ENCODE measurements at places on chromosomes 1 and 21.

GRCh38 chr1:240516069-240516468 is 95.9 kb downstream of the GREM2 start:
- no peak for DNase-seq

DNA sequence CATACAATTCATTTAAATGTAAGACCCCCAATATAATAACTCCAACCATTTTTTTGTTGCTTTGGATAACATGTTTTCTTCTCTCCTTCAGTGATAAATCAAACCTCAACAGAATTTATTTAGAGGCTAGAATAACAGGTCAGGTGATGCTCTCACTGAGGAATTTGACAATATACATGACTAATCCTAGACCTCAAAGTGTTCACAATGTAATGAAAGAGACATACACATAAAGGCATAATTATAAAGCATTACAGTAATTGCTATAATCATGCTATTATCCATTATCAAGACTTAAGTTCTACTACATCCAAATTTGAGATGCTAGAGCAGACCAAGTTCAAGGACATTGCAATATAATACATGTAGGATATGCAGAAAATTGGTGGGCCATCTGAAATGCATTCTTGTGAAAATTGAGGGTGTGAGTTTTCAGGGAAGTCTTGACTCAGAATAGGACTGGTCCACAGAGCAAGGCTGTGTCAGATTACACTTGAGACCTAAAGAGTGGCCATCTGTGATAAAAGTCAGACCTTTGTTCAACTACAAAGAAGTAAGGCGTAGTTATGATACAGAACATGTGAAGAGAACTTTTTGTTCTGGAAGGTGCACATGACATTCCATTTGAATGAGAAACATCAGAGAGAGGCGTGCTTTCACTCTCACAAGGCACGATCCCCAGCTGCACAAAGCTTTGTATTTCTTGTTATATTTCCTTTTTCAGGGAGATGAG is 45.5 kb downstream of the UTP25 start:
- DNase-seq, result no peak

DNA sequence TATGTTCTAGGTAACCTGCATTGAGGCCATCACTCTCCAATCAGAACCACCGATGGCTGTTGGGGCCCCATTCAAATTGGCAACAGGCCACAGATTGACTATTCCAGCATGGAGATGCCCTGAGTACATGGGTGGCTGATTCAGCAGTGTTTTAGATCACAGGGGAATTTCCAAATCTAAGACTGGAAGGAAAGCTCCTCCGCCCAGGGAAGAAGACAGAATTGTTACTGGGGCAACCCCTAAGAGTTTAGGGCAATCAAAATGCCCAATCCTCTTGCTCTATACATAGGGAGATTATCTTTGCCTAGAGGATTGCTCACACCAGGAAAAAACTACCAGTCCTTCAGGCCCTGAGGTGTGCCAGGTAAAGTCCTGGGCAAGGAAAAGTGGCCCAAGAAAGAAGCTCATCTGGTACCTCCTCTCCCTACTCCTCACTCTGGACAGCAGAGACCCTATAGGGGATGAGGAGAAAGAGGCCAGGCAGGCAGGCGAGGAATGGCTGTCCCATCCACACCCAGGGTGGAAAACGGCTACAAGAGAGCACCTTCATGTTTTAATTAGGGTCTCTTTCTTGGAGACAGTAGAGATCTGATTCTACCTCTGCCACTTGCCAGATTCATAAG is 5.8 kb downstream of the S100A8 start:
- no peak for DNase-seq

DNA sequence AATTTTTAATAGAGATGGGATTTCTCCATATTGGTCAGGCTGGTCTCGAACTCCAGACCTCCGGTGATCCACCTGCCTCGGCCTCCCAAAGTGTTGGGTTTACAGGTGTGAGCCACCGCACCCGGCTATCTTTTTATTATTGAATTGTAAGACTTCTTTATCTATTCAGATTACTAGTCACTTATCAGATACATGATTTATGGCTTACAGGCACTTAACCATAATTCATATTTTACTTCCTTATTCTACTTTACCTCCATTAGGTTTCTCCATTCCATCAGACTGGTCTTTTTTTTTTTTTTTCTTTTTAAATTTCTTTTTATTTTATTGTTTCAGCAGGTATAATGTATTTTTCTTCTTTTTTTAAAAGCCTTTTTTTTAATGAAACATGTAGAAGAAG is 4.4 kb downstream of the TMEM183A start:
- DNase-seq, result no peak

DNA sequence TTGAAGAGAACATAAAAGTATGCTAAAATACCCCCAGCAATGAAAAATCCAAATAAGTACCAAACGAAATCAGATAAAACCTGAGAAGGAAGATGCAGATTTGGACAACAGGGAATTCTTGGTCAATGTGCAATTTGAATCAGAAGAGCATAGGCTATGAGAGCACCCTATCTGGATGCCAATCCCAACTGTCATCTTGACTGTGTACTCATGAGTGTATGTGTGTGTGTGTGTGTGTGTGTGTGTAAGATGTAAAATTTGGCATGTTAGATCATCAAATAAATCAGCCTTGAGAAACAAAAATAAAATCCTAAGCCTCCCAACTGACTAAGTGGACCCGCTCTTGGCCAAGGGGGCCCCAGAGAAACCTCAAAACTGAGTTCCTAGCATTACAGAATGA is 18.0 kb upstream of the SPRR2G start:
- DNase-seq, result no peak

DNA sequence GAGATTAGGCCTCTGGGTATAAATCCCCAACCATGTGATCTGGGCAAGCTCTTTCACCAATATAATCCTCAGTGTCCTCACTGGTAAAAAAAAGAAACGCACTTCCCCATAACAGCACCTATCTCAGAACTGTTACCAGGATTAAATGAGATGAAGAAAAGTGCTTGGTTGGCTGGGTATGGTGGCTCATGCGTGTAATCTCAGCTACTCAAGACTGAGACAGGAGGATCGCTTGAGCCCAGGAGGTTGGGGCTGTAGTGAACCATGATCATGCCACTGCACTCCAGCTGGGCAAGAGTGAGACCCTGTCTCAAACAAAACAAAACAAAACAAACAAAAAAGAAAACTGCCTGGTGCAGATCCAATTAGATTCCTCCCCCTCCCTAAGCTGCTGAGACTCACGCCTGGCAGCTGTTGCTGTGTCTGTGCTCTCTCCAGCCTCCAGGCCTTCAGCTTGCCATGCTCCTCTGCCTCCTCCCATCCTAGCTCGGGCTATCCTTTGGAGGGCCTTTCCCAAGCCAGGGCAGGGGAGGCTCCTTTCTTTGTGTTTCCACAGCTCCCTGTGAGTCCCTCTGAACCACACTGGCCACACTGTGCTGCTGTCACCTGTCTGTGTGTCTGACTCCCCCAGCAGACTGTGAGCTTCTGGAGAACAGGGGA is 19.0 kb downstream of the CYB5RL start:
- DNase-seq, result no peak

DNA sequence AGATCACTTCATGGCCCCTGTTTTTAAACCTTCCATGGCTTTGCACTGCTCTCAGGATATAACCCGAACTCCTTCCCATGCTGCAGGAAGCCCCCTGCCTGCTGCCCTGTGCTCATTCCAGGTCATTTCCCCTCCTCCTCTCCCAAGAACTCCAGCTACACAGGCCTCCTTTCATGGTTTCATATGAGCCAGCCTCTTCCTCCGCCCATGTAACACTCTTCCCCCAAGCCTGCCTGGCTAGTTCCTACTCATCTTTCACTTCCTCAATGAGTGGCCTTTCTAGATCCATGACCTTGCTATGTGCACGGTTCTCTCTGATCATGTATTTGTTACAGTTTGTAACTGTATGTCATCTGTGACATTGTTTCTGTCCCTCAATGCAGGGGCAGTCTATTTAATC is 3.1 kb upstream of the NCF2 start:
- no peak for DNase-seq
